Mesothelial cell of epicardium (in vitro differentiated cells): ENCODE measurements at places on chromosomes 2 and 18.
A peak's percentile ranks its signal among the peaks of the same experiment; 100 is the strongest.

DNA sequence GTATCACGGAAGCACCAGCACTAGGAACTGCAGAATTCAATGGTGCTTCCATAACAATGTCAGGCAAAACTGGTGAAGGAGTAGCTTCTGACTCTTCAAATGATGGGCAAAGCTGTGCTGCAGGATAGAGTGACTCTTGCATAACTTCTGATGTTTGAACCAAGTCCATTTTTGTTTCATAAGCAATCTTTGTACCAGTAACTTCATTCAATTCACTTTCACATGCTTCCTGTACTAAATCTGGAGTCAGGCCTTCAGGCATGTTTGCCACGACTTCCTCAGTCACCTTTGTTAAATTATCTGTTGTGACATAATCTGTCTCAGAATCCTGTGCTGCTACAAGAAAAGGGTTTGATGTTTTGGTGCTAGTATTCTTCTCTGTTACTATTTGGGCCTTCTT, 24.0 kb downstream of the RTN4 start:
- no peak for DNase-seq
- no peak overlapping the region for H3K27ac ChIP-seq
- H3K27me3 ChIP-seq: no peaks in the 10 kb centered on the region
- no peak overlapping the region for H3K4me3 ChIP-seq
- no peaks in the 10 kb centered on the region for H3K36me3 ChIP-seq

DNA sequence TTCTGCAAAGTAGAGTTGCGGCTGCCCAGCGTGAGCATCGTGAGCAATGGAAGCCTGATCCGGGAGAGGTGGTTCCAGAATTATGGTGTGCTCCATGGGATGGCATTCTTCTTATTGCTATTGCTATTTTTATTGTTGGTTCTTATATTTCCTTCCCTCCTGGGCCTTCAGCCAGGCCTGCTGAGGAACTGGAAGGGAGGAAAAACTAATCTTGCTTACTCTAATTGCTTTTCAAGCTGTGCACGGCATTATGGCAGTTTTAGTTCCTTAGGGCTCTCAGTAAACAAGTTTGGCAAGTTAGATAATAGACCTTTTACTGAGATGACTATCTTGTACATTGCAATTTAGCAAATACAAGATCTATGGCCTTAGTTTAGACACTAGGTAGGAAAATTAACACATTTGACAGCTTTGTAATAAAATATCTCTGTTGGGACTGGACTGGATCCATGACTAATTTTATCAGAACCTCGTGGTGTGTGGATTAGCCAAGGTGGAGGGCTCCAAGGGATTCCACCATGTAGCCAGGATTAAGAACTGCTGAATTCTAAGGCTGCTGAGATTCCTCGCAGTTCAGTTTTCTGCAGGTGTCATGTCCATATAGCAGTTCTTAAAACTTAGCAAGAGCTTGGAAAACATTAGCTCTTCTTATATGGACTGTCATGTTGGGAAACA, 6.0 kb downstream of the RSAD2 start:
- no peak for DNase-seq
- no peak overlapping the region for H3K27ac ChIP-seq
- no peak overlapping the region for H3K4me3 ChIP-seq
- H3K36me3 ChIP-seq: peaks cover 6% of the 10 kb centered on the region
- peaks cover 47% of the 10 kb centered on the region for H3K27me3 ChIP-seq
- H3K4me1 ChIP-seq: peaks cover 30% of the 10 kb centered on the region

GRCh38 chr2:14776216-14776615, 143.7 kb downstream of the LRATD1 start:
- H3K4me3 ChIP-seq: no peak overlapping the region
- no peak for DNase-seq
- peaks cover 5% of the 10 kb centered on the region for H3K4me1 ChIP-seq
- no peaks in the 10 kb centered on the region for H3K36me3 ChIP-seq
- peaks cover 10% of the 10 kb centered on the region for H3K27me3 ChIP-seq

DNA sequence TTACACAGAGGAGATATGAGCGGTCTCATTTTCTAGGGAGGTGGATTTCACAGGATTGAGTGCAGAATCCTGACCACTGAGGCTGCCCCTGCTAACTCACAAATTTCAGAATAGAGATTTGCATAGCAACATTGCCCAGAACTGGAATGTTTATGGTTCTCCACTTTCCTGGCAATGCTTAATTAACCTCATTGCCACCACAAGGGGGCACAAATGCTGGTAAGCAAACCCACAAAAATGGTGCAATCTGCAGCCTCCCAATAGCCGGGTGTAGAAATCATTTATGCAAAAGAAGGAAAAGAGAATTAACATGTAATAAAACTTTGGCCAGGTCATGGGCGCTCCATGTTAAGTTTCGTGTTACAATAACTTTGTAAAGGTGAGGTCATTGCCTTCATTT, 112.4 kb downstream of the CYRIA start:
- H3K27ac ChIP-seq: peak overlapping the region; percentile 16
- DNase-seq: no peak
- H3K4me1 ChIP-seq: peaks cover 26% of the 10 kb centered on the region
- H3K36me3 ChIP-seq: no peaks in the 10 kb centered on the region

DNA sequence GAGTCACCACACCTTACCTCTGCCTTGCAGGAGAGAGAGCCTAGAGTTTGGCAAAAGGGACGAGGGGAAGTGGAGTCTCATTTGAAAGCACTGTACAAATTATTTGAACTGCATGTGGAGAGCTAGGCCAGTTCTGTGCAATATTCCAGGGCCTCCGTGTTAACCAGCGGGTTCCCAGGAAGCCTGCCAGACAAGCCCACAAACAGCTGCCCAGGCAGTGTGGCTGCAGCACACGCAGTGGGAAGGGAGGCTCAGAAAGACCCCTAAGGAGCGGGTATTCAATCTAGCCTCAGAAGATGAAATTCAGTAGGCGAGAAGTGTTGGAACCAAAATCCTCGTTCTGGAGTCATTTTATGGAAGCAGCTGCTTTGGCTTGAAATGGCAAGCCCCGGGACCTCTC, 30.7 kb downstream of the CNGA3 start:
- no peak overlapping the region for H3K4me3 ChIP-seq
- DNase-seq: no peak
- no peaks in the 10 kb centered on the region for H3K36me3 ChIP-seq
- H3K27ac ChIP-seq: no peak overlapping the region
- H3K27me3 ChIP-seq: peaks cover 56% of the 10 kb centered on the region

GRCh38 chr18:45251236-45251635, 364.0 kb upstream of the SLC14A2 start:
- H3K4me3 ChIP-seq: no peak overlapping the region
- no peak overlapping the region for H3K27ac ChIP-seq
- H3K27me3 ChIP-seq: no peaks in the 10 kb centered on the region
- peaks cover 36% of the 10 kb centered on the region for H3K4me1 ChIP-seq
- H3K36me3 ChIP-seq: no peaks in the 10 kb centered on the region
- DNase-seq: no peak

- peaks cover 5% of the 10 kb centered on the region for H3K4me1 ChIP-seq
- peaks cover 23% of the 10 kb centered on the region for H3K27me3 ChIP-seq
- no peak overlapping the region for H3K27ac ChIP-seq
- H3K4me3 ChIP-seq: no peak overlapping the region
- DNase-seq: no peak
Observed at GRCh38 chr2:2112416-2113105, 218.5 kb downstream of the MYT1L start.

DNA sequence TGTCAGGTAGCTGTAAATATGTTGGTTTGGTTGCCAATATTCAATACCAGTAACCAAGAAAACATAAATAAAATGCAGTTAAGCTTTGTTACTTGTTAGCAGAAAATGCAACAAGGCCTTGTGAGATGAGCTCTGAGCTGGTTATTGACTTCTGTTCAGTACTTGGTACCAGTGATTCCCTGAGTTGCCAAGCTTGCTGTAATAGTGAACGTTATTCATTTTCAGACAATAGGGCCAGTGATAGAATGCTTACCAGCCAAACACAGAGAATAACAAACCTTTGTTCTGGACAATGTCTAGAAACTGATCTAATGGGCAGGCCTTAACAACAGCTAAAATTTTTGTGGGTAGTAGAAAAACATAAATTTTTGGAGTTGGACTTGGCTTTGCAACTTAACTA, 29.5 kb downstream of the RASGRP3 start:
- no peaks in the 10 kb centered on the region for H3K36me3 ChIP-seq
- no peak overlapping the region for H3K27ac ChIP-seq
- peaks cover 2% of the 10 kb centered on the region for H3K27me3 ChIP-seq
- H3K4me3 ChIP-seq: no peak overlapping the region
- DNase-seq: no peak

DNA sequence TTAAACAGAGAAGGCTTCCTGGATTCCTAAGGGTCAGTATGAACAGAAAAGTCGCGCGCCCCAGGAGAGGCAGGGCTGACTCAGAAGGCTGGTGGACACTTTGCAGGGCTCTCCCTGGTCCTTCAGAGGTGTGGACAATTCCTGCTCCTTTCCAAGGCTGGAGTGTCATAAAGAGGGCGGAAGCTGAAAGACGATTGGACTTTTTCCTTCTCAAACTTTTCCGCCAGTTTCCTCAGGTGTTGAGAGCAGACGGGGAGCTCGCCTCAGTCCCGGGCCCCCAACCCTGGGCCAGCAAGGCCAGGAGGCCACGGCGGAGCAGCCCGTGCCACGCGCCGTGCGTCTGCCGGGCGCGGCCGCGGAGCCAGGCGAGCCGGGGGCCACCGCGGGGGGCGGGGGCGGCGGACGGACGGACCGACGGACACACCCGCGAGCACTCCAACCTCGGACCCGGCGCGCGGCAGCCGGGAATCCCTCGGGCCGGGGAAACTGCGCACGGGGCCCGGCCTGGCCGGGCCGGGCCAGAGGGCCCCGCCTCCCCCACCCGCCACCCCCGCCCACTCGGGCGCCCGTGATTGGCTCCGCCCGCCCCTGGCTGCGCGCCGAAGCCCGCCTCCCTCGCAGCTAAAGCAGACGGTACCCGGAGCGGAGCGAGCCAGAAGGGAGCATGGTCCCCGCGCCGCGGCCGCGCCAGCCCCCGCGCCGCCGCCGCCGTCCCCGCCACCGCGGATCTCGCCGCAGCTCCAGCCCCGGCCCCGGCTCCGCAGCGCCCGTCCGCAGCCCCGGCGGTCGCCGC, at the start of gene KLHL29:
Gene KLHL29, plus strand, starts transcription at position 629 of the 793 bp plus-strand sequence. CDS start 177,018 bp downstream, outside the sequence.
- H3K4me3 ChIP-seq: peak within 1 kb of the TSS; percentile 84
- peaks cover 28% of the 10 kb centered on the region for H3K4me1 ChIP-seq
- peaks cover 54% of the 10 kb centered on the region for H3K27me3 ChIP-seq
- DNase-seq: peak; percentile 70
- peak within 1 kb of the TSS; percentile 86 for H3K27ac ChIP-seq
- no peaks in the 10 kb centered on the region for H3K36me3 ChIP-seq

- H3K27me3 ChIP-seq: peaks cover 24% of the 10 kb centered on the region
- no peaks in the 10 kb centered on the region for H3K4me1 ChIP-seq
- no peaks in the 10 kb centered on the region for H3K36me3 ChIP-seq
- no peak overlapping the region for H3K4me3 ChIP-seq
- no peak for DNase-seq
Observed at GRCh38 chr18:78807668-78808067, 171.9 kb upstream of the SALL3 start.

DNA sequence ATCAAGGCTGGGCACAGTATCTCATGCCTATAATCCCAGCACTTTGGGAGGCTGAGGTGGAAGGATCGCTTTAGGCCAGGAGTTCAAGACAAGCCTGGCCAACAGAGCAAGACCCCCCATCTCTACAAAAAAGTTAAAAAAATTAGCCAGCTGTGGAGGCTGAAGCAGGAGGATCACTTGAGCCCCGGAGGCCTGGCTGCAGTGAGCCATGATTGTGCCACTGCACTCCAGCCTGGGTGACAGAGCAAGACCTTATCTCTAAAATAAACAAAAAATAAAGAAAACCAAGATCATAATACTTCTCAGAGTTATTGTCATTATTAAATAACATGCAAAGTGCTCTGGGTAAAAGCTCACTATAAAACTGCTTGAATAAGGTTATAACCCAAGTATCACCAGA, 14.9 kb downstream of the IL1RN start:
- H3K4me3 ChIP-seq: no peak overlapping the region
- H3K36me3 ChIP-seq: no peaks in the 10 kb centered on the region
- no peak for DNase-seq
- peaks cover 10% of the 10 kb centered on the region for H3K4me1 ChIP-seq

GRCh38 chr2:199446996-199447576, 10.7 kb downstream of the SATB2 start:
- DNase-seq: no peak
- peaks cover 64% of the 10 kb centered on the region for H3K27me3 ChIP-seq
- H3K4me3 ChIP-seq: no peak overlapping the region
- no peaks in the 10 kb centered on the region for H3K36me3 ChIP-seq
- peaks cover 3% of the 10 kb centered on the region for H3K4me1 ChIP-seq

GRCh38 chr2:144111437-144111836, 408.5 kb downstream of the ZEB2 start:
- no peak overlapping the region for H3K4me3 ChIP-seq
- H3K4me1 ChIP-seq: peaks cover 29% of the 10 kb centered on the region
- H3K27ac ChIP-seq: no peak overlapping the region

- no peak overlapping the region for H3K27ac ChIP-seq
- peaks cover 41% of the 10 kb centered on the region for H3K36me3 ChIP-seq
- no peaks in the 10 kb centered on the region for H3K27me3 ChIP-seq
- H3K4me1 ChIP-seq: peaks cover 6% of the 10 kb centered on the region
- DNase-seq: no peak
Observed at GRCh38 chr2:28929581-28929980, 35.1 kb downstream of the WDR43 start.

GRCh38 chr2:239113171-239113570, 265.3 kb downstream of the TWIST2 start:
- peaks cover 3% of the 10 kb centered on the region for H3K36me3 ChIP-seq
- DNase-seq: no peak
- no peaks in the 10 kb centered on the region for H3K27me3 ChIP-seq
- H3K27ac ChIP-seq: peak overlapping the region; percentile 48

- H3K4me1 ChIP-seq: peaks cover 52% of the 10 kb centered on the region
- no peak overlapping the region for H3K27ac ChIP-seq
- DNase-seq: no peak
- H3K36me3 ChIP-seq: no peaks in the 10 kb centered on the region
- H3K4me3 ChIP-seq: no peak overlapping the region
- H3K27me3 ChIP-seq: no peaks in the 10 kb centered on the region
Observed at GRCh38 chr2:71781695-71782228, 328.4 kb downstream of the DYSF start.

- peaks cover 15% of the 10 kb centered on the region for H3K4me1 ChIP-seq
- no peak for DNase-seq
- no peak overlapping the region for H3K27ac ChIP-seq
- no peaks in the 10 kb centered on the region for H3K36me3 ChIP-seq
- no peak overlapping the region for H3K4me3 ChIP-seq
Observed at GRCh38 chr2:27412419-27413152, 3.2 kb upstream of the PPM1G start.
